ENCODE measurements at places on chromosomes 5 and 9.

DNA sequence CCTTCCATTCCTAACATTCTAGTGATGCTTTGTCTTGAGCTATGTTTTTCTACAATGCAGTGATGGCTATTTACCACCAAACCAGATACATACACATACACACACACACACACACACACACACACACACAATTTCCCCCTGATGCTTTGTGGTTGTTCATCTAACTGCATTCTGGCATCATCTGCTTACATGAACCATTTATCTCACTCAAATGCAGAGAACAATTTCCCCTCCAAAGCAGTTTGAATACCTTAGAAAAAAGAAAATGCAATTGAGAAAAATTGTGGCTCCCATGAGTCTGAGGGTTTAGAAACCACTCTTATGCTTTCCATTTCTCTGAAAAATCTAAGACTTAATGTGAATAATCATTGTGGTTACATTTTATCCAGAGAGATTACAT is 1024.8 kb downstream of the TLE4 start:
- no peak for DNase-seq

DNA sequence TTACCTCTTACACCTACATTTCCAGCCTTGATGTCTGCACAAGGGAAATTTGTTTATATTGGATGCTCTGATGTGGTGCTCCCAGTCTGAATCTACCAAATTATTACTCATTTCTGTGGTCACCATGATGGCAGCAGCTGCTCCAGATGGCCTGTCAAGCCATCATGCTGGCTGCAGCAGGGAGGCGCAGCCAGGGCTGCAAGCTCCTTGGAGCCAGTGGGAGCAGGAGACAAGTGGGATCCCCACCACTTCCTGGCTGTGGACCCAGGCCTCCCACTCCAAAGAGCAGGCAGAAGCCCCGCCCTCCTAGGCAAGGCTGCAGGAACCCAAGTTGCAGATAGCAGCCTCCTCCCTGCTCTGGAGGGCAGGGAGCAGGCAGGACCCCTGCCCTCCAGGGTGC is 241.1 kb upstream of the ATP10B start:
- no peak for DNase-seq

- no peak for DNase-seq
These were observed 137.6 kb downstream of the CRB2 start for GRCh38 chr9:123493627-123494026.

GRCh38 chr5:36026706-36027465 is 35.7 kb upstream of the UGT3A1 start:
- no peak for DNase-seq

GRCh38 chr9:91835632-91836031 is 114.4 kb downstream of the ROR2 start:
- DNase-seq: no peak

GRCh38 chr9:131666029-131666428 is 73.8 kb downstream of the RAPGEF1 start:
- DNase-seq: no peak

GRCh38 chr9:96551403-96551802 is 68.2 kb downstream of the CDC14B start:
- no peak for DNase-seq

GRCh38 chr9:99368341-99369326 is 146.6 kb downstream of the SEC61B start:
- peak; percentile 66 for DNase-seq

- no peak for DNase-seq
These were observed 138.9 kb upstream of the SGCD start for GRCh38 chr5:156188016-156188415.

DNA sequence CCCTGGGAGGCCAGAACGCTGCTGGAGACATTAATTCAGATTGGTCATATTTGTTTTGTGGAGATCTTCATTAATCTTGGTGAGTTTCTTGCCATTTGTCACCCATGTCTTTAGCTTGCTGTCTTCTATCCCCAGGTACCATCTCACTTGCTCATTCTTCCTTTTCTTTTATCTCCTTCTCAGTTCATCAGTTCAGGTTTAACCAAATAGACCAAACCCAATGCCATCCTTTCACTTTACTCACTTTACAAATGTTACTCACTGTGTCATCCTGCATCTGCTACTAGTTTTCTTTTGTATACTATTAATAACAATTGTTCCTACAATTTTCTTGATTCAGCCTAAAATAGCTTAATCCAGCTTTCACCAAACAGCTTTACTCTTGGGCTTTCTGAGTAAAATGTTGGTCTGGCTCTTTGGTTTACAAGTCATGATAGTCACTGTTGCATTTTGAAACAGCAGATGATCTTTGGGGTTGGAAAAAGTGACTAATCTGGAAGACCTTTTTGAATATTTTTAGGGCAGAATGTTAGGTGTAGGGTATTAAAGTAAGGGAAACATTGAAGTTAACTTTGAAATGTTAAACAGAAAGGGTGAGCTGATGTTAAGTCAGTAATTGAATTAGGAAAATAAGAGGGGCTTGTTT is 246.9 kb downstream of the ZSWIM6 start:
- DNase-seq: no peak

DNA sequence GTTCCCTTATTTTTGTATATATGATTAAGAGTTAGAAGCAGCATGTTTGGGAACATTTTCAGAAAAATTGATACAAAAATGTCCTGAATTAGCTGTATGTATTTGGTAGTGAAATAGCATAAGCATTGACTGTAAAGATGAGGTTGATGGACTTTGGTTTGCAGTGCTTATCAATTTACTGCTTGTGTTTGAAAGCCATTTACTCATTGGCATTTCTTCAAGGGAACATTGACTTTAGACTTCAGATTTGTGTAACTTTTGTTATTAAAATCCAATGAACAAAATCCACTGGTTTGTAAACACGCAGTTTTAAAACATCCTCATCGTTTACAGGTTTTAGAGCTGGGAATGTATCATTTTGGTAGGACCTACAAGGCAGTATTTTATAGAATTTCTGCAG is 61.3 kb downstream of the KDM4C start:
- no peak for DNase-seq

- DNase-seq: no peak
These were observed 395.7 kb upstream of the SEMA6A start for GRCh38 chr5:116970318-116970717.

DNA sequence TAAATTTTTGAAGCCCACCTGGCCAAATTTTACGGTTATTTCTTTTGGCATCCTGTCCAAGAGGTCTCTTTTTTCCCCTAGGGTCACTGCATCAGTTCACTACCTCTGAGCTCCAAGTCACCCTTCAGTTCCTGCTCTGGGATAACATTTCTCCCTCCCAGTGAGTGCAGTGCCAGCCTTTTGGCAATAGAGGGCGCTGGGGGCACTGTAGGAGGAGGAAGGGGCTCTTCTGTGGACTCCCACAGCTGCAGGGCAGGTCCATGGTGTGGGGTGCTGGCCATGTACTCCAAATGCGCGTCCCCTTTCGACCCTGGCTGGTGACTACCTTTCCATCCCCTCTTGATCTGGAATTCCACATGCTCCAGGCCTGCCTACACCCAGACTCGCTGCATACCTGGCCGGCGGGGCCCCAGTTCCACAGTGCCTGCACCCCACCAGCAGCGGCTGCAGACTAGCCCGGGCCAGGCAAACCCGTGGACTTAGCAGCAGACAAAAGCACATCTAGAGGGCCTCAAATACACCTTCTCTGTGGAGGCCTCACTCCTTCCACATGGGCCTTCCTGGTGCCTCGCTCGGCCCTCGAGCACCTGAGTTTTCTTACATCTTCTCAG is 20.3 kb upstream of the NINJ1 start:
- no peak for DNase-seq

DNA sequence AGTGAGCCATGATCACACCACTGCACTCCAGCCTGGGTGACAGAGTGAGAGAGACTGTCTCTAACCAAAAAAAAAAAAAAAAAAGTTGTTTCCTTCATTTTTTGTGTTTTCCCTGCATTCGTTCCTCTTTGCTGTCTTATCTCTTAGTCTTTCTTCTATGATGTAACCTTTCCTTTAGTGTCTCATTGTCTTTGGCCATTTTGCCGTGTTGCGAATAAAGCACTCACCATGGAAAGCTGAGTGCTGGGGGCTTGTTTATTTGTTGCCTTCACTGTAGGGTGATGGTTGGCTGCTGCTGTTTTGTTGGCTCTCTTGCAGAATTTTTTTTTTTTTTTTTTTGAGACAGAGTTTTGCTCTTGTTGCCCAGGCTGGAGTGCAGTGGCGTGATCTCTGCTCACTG is 7.7 kb downstream of the EHMT1 start:
- DNase-seq: no peak

GRCh38 chr5:132981288-132981687 is 17.9 kb upstream of the AFF4 start:
- no peak for DNase-seq

- peak; percentile 68 for DNase-seq
These were observed 12.0 kb downstream of the ADRA1B start for GRCh38 chr5:159928122-159928909.

DNA sequence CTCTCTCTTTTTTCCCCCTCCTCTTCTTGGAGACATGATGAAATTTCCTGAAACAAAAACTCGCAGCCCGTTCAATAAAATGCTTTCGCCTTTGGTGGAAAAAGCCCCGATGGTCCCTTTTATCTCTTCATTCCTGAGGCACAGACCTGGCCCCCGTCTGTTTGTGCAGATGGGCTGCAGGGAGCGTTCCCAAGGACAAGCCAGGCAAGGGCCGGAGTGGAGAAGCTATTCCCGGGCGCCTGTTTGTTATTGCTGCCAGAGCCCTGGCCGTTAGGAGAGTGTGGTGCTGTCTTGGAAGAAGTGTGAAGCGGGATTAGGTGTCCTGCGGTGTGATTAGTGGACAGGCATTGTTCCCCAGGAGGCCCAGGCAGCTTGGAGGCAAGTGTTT is 71.9 kb downstream of the SMIM23 start:
- DNase-seq: no peak

DNA sequence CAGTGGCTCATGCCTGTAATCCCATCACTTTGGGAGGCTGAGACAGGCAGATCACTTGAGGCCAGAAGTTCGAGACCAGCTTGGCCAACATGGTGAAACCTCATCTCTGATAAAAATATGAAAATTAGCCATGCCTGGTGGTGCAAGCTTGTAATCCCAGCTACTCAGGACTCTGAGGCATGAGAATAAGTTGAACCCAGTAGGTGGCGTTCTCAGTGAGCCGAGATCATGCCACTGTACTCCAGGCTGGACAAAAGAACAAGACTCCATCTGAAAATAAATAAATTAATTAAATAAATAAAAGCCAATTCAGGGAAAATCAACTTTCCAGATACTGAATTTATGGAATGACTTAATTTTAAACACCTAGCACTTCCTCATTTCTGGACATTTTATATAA is 1722.1 kb downstream of the MAT2B start:
- DNase-seq: no peak

DNA sequence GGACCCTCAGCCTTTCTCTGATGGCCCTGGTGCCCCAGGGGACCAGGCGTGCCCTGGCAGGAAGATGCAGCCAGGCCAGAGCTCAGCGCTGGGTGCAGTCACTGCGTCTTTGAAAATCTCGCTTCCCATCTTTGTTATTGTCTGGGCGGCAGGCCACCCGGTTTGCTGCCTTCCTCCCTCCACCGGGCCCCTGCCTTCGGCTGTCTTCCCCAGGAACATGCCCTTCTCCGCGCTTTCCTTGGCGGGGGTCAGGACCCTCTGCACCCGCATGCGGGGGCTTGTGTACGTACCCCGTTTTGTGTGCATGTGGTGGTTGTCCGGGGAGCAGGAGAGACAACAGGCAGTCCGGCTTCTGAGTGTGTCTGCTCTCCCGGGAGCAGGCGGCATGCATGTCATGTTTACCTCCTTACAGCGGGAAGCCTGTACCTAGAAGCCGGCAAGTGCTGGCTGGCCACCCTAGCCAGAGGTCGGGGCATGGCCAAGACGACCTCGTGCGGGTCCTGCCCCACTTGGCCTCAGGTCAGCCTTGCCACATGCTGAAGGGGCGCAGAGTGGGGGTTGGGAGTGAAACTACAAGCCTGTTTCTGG is 49.5 kb downstream of the DAB2IP start:
- DNase-seq: peak; percentile 66

DNA sequence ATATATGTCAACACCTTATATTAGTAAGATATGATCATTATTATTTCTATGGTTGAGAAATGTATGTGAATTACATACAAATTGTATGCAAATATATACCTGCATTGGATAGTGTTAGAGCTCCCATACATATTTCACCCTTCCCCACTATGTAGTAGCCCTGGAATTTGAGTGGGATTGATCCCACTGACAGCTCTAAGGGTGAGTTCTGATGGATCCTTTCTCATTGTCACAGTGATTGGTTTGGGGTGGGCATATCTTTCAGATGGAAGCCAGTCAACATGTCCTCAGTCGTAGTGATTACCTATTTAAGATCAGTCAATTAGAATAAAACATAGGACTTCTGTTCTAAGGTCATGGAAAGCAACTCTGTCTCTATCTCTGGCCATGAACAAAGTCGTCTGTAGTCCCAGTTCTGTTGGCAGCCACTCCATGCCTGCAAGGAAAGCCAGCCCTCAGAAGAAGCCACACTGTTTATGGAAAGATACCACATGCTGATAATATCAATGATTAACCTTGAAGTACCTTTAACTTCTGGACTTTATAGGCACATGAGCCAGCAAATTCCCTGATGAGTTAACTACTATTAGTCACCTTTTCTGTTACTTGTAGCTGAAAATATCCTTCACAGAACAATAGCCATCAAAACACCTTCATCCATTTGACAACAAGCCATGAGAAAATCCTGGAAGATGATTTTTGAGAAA is 5.1 kb upstream of the CCDC192 start:
- DNase-seq: no peak

DNA sequence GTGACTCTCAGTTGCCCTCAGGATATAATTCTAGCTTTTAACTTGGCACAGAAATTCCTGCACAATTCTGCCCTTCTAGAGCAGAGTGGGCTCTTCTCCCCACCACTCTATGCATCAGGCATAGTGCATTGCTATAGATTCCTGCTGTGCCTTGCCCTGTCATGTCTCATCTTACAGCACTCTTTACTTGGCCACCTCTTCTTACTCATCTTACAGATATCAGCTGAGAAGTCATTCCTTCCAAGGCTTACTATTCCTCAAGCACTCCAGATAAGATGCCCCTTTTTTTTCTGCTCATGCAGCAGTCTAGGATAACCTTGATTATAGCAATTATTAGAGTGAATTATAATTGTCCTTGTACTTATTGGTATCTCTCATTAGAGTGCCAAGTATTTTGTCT is 5.6 kb downstream of the FAM221B start:
- DNase-seq: no peak

DNA sequence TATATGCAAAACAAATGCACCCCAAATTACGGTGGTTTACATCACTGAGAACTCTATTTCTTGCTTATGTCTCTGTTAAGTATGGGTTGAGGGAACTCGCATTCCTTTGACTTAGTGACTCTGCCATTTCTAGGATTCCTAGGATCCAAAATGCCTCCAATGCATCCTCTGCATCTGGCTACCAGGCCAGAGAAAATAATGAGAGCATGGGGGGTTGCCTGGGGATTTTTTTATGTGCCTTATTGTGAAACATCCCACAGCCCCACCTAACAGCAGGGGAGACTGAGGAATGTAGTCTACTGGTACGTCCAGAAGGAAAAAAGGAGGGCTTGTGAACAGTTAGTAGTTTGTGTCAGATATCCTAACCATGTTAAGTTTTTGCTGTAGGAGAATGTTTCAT is 466.0 kb upstream of the ARRDC3 start:
- no peak for DNase-seq

GRCh38 chr9:5428794-5429528 is 8.8 kb downstream of the PLGRKT start:
- no peak for DNase-seq

GRCh38 chr5:81326554-81326953 is 25.2 kb downstream of the ZCCHC9 start:
- no peak for DNase-seq
